ENCODE measurements at places on chromosomes 3 and 15.

- no peak for DNase-seq
Measured at GRCh38 chr3:104717828-104718196, 648.9 kb upstream of the ALCAM start.

DNA sequence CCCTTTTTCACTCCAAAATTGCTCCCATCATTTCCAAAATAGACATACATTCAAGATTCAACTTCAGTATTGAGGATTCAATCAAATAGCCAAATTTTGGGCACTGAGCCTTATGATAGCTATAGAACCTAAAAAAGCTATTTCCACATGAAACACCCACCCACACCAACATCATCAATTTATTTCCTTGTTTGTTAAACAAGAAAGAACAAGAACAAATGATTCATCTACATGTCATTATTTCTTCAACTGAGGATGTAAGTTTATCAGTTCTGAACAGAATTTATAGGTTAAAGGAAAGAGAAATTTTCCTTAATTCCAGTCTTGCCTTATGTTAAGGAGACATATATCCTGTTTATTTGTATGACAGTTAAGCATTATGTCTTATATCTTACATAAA lies 32.2 kb downstream of the DPPA2 start:
- no peak for DNase-seq

DNA sequence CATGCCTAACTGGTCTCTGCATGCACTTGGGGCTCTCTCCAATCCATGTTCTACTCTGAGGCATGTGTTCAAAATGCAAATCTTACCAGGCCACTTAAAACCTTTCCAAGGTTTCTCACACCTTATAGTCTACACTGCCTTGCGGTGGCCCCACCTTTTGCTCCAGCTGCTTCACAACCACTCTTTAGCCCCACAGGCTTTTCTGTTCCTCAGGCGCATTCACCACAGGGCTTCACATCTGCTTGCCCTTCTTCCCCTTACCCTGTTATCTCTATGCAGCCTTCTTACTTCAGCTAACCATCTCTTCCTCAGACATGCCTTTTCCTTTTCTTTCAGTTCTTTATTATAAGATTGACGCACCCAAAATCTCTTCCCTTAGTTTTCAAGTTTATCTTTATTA lies 37.8 kb downstream of the MINDY4B start:
- DNase-seq = no peak

DNA sequence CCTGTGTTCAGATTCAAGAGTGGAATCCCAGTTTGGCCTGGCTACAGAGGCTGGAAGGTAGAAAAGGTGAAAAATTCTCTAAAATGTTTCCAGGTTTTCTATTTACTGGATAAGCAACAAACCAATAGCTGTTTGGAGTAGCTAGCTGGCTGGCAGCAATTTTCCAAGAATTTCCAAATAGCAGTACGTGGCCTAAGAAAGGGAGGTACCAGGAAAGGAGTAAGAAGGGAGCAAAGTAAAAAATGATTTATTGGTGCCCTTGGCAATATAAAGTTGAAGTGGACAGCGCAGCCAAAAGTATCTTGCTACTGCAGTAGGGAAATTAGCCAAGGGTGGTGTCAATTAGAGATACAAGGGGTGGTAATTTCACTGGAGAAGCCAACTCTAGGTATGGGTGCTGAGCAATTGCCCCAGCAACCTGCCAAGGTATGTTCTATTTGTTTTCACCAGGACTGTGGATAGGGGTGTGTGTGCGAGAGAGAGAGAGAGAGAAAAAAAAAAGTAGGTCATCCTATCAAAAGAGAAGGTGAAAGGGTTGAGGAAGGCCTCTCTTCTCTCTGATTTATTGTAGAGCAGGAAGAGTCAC lies 40.8 kb upstream of the THBS1 start:
- no peak for DNase-seq

DNA sequence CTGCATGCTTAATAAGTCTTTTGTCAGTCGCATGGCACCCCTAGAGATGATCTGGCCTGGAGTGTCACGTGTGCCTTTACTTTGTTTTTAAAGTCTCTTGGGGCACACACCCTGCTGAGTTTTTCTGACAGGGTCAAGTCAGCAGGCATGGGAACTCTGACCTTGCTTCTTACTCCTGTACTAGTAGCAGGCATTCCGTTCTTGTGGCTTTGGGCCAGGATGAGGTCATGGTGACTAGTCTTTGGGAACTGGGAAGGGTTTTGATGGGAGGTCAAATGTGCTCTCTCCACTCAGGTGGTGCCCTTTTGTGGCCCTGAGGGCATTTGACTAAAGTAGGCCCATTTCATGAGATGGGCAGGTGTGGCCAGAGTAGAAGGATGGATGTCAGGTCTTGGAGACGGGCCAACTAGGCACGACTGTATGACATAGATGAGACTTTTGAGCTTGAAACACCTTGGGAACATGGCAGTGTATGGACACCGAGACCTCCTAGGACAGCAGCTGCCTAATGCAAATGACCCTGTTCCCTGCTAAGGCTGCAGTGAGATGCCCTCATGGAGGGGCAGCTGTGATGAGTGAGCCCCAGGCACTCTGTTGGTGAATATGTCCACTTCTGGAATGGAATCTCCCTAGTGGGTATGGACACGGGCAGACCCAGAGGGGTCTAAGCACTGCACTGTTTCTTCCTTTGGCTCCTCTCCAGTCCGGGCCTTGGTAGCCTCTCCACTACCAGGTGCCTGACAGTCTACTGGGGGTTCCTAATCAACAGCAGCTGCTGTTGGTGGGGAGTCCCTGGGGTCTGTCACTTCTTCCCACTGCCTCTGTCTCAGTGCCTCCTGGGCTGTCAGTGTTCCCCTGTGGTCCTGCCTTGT lies 16.4 kb downstream of the SRPRB start:
- no peak for DNase-seq

- DNase-seq = peak; percentile 28
Measured at GRCh38 chr15:100572362-100572983, 29.5 kb downstream of the LINS1 start.

GRCh38 chr3:169556349-169556870 lies 107.1 kb downstream of the MECOM start:
- no peak for DNase-seq

DNA sequence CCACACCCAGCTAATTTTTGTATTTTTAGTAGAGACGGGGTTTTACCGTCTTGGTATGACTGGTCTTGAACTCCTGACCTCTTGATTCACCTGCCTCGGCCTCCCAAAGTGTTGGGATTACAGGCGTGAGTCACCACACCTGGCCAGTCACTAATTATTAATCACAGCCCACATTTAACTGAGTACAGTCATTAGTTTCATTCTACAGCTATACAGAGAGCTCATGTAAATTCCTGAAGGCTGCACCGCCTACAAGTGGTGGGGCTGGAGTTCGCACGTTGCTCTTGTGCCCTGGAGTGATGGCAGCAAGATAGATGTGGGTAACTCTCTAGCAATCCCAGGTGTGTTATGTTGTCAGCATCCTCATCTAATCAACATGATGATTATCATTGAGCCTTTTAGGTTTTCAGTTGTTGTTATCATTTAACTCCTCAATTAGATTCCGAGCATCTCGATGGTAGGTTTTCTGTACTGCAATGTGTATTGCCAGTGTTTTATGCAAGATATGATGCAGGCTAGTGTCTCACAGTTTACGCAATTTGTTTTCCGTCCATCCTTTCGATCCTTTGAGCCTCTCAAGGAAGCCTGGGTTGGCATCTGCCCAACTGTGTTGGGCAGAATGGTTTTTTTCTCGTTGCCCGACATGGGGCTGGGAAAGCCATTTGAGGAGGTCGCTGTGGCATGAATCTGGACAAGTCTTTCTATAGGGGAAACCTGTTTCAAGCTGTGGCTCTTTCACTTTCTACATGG lies 216.3 kb downstream of the LPP start:
- no peak for DNase-seq

- DNase-seq = no peak
Measured at GRCh38 chr15:68234060-68234459, 4.5 kb upstream of the CLN6 start.

DNA sequence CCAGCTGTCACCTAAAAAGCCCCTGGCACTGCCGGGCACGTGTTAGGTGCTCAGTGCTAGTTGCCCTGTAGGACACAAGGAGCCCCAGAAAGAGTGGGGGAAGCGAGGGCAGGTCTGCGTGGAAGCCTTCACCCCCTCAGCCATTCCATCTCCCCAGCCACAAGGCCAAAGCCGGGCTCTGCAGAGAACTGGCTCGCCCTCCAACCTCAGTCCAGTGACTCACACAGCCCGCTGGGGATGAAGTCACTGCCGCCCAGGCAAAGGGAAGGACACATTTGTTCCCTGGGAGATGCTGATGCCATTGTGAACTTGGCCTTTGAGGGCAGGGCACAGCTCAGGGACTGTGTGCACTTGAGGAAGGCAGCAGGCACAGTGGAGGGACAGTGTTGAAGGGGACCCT lies 48.1 kb downstream of the IQSEC1 start:
- DNase-seq = no peak

DNA sequence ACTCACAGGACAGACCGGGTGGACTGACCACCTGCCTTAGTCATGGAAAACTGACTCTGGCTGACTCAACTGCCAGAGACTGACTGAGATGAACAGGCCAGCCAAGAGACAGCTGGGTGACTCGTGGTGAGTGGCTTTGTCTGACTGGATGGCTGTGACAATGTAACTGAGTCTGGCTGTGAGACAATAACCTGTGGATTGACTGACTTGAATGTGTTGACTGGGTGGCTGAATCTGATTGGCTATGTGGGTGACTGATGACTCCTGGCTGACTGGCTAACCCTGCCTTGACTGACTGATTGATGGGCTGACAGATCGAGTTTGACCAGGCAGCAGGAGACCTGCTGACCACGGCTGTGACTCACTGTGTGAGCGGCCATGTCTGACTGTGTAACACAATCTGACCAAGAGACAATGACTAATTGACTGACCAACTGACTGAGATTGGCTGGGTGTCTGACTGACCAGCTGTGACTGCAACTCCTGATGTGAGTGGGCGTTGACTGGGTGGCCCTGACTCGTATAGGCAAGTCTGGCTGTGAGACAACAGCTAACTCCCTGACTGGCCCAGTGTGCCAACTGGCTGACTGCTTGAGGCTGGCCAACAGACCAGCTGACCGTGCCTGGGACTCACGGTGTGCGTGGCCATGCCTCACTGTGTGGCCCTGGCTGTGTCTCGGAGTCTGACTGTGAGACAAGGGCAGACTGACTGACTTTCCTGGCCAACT lies 509.1 kb downstream of the SHQ1 start:
- no peak for DNase-seq

- DNase-seq = no peak
Measured at GRCh38 chr15:47792231-47792630, 74.9 kb downstream of the SEMA6D start.

GRCh38 chr3:102179326-102180177 lies 255.3 kb upstream of the ZPLD1 start:
- peak; percentile 56 for DNase-seq

DNA sequence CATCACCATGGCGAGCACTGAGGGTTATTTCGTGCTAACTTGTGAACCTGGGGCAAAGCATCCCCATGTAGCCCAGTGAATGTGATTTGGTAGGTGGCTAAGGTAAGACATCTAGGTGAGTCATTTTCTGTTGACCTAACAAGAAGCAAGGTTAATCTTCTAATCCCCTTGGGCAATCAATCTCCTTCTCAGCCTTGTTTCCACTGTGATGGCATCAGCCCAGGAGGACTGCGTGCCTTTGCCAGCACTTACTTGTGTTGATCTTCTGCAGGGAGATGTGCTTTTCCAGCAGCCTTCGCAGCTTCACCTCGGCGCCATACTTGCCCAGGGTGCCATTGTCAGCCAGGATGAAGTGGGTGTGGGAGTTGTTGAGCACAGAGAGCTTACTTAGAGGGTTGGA lies 35.7 kb downstream of the TRPM1 start:
- DNase-seq = no peak

GRCh38 chr3:177878957-177879356 lies 657.3 kb upstream of the KCNMB2 start:
- no peak for DNase-seq

DNA sequence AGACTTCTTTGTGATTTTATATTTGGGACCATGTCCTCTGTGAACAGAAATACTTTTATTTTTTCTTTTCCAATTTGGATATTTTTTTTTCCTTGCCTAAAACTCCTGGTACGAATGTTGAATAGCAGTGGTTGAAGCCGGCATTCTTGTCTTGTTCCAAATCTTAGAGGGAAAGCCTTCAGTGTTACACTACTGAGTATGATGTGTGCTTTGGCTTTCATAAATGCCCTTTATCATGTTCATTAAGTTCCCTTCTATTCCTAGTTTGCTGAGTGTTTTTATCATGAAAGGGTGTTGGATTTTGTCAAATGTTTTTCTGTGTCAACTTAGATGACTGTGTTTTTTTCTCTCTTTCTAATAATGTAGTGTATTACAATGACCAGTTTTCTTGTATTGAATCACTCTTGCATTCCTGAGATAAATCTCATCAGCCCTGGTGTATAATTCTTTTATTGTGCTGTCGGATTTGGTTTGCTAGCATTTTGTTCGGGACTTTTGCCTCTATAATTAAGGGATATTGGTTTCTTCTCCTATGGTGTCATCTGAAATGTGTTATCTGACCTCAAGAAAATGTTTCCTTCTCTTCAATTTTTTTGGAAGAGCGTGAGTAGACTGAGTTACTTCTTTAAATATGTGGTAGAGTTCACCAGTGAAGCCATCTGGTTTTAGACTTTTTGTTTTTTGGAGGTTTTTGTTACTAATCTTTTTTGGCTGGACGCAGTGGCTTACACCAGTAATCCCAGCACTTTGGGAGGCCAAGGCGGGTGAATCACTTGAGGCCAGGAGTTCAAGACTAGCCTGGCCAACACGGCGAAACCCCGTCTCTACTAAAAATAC lies 33.3 kb downstream of the MAP1A start:
- no peak for DNase-seq

- no peak for DNase-seq
Measured at GRCh38 chr3:23704298-23704697, 101.5 kb upstream of the UBE2E1 start.

GRCh38 chr3:13266651-13267362 lies 153.3 kb downstream of the NUP210 start:
- DNase-seq = no peak

- DNase-seq = peak; percentile 4
Measured at GRCh38 chr15:100350434-100351226, 8.9 kb upstream of the ADAMTS17 start.

GRCh38 chr3:150697646-150698045 lies 6.1 kb downstream of the ERICH6 start:
- no peak for DNase-seq

DNA sequence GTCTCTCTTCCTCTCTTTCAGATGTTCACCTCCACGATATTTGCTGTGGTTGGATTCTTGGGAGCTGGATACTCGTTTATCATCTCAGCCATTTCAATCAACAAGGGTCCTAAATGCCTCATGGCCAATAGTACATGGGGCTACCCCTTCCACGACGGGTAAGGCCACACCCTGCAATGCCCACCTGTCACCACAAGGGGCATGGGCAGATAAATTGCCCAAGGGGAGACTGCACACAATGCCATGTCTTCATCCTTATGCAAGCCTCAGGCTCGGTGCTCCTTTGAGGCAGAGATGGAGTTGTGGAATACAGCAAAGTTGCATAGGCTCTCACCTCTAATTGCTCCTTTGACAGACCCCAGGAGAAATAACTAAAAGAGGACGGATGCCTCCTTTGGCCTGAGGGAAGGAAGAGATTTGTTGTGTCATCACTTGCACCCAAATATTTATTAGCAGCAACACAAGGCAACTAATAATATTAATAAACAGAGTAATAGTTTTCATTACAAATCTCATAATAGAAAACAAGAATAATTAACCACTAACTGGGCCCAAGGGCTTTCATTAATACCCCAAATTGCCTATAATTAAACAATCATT lies 13.2 kb downstream of the TM4SF4 start:
- DNase-seq = peak; percentile 59
